ENCODE measurements at places on chromosomes 6 and 20.

DNA sequence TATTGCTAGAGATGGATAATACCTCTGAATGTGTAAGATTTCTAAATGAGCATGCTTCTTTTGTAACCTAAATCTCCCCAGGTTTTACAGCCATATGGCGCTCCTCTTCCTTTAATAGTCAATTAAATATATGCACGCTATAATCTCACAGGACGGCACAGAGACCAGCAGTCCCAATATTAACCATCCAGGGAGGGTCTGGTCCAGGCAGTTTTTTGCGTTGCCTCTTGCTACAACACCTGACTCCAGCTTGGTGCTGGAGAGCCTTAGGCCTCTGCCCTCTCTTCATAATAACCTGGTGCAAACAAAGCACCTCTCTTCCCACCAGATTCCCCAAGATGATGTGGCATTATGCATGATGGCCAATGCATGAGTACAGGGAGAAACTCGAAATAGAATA lies 183.4 kb downstream of the LY86 start:
- no peak for DNase-seq

GRCh38 chr20:62321975-62322374 lies 19.2 kb downstream of the ADRM1 start:
- no peak for DNase-seq

- DNase-seq = no peak
Measured at GRCh38 chr6:26627843-26628242, 31.1 kb downstream of the ABT1 start.

DNA sequence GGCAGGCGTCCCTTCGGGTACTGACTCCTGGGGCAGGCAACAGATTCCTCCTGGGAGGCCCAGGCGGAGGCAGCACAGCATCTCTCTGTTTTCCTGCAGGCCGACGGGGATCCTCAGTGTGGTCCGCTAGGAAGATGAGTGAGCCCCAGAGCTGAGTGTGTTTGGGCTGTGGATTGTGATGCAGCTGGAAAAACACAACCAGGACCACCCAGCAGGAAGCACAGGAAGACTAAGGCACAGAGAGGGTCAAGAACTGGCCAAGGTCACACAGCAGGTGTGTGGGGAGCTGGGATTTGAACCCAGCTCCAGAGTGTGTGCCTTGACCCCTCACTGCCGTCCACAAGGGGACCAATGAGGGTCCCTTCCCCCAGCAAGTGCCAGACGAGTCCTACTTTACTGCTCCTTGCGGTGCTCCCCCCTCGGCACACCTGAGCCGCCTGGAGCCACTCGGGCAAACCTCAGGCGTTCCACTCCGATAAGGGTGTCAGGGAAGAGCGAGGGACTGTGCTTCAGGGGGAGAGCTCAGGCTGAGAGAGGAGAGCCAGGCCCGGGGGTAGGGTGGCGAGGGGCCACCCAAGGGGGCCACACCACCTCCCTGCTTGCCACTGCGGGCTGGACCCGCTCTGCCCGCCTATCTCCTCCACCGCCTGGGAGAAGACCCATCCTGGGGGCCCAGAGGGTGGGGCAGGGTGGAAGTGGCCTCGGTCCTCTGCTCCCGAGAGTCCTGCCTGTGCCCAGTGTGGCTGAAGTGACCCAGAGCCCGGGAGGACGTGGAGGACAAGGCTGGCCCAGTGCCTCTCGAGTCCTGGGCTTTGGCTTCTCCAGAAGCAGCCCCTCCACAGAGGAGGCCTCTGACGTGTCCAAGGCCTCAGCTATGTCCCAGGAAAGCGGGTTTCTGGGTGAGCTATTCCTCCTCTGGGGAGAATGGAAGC lies 63.3 kb downstream of the YTHDF1 start:
- DNase-seq = no peak

DNA sequence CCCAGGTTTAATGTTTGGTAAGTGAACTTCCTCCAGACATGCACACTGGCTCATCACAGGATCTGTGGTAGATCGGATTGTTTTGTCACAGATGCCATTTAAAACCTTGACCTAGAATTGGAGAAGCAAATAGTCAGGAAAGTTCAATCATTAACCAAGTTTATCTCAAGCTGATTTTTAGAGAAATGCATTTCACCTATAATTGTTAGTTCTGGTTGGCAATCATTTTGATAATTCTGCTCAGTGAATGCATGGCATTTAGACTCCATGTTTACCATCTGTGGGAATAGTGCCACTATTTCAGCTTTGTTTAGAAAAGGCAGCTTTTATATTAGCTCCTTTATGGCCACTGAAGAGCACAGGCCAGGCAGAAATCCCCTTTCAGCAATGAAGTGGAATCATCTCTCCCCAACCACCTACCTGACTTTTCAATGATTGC lies 73.9 kb upstream of the IPCEF1 start:
- DNase-seq = no peak

GRCh38 chr6:30207619-30208295 lies 5.4 kb downstream of the TRIM26 start:
- no peak for DNase-seq

GRCh38 chr6:116409756-116410155 lies 39.0 kb downstream of the DSE start:
- no peak for DNase-seq

DNA sequence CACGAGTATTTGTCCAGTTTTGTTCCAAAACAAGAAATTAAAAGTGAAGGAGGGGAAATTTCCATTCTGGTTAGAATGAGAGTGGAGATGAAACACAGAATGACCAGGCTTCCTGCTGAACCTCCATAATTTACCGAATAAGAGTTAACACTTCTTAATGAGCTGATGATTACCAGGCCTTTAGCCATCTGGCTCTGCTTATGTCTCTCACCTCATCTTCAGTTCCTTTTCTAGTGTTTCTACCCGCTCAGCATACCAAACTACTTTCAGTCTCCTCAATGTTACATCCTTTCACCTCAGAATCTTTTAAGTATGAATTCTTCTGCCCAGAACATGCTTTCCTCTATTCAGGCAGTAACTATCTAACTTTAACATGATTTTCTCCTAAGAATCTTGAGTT lies 209.0 kb upstream of the RSPO3 start:
- no peak for DNase-seq

DNA sequence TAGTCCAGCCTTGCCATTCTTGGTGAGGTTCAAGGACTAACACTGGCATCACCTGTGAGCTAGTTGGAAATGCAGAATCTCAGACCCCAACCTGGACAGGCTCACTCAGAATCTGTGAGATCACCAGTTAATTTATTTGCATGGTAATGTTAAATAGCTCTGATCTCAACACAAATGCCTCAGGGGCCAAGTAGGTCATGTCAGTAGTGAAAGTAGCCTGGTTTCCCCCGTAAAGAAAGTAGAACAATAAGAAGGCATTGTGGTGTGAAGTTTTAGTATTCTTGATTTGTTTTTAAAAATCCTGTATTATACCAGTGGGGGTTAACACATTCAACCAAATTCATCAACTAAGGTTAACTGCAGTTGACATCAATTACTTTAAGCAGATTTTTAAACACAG lies 105.5 kb downstream of the PPP1R14C start:
- DNase-seq = no peak

DNA sequence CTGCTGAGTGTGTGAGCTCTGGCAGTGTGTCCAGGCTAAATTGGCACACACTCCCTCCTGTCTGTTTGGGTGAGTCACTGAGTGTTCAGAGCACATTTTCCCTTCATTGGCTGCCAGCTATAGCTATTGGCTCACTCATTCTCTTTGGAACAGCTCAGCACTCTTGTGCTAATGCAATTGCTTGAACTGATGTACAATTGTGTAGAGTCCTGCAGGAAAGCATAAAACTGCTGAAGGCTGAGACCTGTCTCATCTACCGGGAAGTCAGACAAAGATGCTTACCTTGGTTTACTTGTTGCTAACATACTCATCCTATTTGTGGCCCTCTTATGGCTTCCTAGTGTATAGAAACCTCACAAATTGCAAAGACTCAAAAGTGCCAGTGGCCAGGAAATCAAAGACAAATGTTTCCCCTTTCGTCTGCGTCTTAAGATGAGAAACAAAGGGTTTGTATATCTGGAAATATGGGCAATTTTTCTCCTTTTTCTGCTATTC lies 351.0 kb downstream of the BCKDHB start:
- no peak for DNase-seq

- DNase-seq = no peak
Measured at GRCh38 chr6:136764517-136764993, 27.7 kb downstream of the MAP3K5 start.

GRCh38 chr6:162109480-162110050 lies 618.0 kb downstream of the PRKN start:
- DNase-seq = no peak

GRCh38 chr6:25297823-25298522 lies 18.8 kb downstream of the CARMIL1 start:
- no peak for DNase-seq

GRCh38 chr6:44284121-44284520 lies 13.9 kb downstream of the TMEM151B start:
- no peak for DNase-seq

GRCh38 chr6:55566036-55566710 lies 12.8 kb downstream of the HMGCLL1 start:
- no peak for DNase-seq

- peak; percentile 57 for DNase-seq
Measured at GRCh38 chr20:53884859-53885541, 185.4 kb downstream of the BCAS1 start.

DNA sequence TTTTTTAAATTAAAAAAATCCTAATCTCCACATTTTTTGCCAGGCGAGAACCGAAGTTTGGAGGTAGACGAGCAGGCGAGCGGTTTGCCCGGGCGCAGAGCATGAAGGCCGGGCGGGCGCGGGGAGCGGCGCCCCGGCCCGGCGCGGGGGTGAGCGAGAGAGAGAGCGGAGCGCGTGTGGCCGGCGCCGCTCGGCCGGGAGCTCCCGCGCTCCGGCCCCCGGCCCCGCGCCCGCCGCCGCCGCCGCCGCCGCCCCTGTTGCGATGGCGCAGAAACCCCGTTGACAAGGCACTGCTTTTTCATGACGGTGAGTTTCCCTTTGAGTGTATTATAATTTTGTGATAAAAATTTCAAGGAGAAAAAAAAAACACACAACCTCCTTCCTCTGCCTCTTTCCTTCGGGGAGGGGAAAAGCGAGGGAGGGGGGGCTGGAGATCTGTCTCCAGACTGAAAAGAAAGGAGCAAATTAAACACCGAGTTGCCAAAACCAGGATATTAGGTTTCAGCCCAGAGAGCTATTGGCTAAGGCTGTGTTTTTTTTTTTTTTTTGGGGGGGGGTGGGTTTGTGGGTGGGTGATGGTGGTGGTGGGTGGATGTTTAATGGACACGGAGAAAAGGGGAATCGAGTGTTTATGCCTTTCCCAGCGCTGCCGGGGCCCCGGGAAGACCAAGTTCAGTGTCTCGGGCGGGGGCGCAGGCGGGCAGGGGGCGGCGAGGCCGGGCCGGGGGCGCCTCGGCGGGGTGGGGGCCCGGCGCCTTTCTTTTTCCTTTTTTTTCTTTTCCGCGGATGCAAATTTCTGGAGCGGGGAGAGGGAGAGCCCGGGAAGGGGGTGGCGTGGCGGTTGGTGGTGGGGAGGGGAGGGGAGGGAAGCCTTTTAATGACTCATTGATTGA lies at the start of gene BICRAL:
Gene BICRAL, plus strand, starts transcription at position 257 of the 893 bp plus-strand sequence. CDS start 39,971 bp downstream, outside the sequence.
- DNase-seq = peak; percentile 57

- DNase-seq = no peak
Measured at GRCh38 chr6:134039116-134039515, 13.3 kb downstream of the SLC2A12 start.

DNA sequence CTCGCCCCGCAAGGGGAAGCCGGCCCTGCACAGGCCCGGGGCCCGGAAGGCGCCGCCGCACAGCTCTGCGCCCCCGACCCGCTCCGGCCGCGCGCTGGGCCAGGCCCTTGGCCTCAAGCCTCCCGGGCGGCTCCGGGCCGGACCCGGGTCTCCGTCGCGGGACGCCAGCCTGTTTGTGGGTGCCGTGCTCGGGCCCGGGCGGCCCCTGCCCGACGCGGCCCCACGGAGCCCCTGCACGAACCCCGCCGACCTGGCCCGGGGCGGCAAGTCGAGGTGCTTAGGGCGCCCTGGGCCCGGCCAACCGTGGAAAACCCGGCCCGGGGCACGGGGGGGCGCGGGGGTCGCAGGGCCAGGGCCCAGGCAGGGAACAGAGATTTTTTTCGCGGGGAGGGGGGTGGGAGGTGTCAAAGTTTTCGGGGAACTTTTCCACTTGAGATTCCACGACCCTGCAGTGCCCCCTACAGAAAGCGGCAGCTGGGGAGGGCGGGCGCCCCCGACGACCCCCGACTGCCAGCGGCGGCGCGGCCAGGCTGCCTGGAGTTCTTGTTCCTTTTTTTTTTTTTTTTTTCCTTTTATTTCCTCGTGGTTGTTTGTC lies 805 bp upstream of the STX16 start:
- no peak for DNase-seq

GRCh38 chr20:37226889-37227288 lies 34.7 kb downstream of the GHRH start:
- no peak for DNase-seq

DNA sequence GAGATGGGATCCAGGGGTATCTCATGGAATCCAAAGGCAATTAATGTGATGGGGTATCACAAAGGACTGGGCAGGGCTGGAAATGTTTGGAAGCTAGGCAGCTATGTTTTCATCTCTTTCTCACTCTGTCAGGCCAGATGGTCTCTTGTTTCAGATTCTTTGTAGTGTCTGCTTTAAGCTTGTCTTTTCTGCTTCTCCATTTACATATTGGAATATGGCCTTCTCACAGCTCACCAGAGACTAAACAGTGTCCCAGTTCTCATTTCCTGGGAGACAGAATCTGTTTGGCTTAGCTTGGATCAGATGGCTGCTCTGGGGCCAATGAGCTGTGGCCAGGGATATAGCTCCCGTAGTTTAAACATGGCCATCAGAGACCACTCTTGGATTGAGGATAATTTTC lies 78.9 kb downstream of the SLC35F1 start:
- no peak for DNase-seq

DNA sequence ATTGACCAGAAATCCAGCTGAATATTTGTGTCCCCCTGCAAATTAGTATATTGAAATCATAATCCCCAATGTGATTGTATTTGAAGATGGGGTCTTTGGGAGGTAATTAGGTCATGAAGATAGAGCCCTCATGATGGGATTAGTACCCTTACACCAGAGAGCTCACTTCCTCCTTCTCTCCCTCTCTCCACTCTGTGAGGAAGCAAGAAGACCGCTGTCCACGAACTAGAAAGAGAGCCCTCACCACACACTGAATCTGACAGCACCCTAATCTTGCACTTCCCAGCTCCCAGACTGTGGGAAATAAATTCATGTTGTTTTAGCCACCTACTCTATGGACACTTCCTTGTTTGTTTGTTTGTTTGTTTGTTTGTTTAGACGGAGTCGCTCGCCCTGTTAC lies 11.9 kb upstream of the PLAGL1 start:
- no peak for DNase-seq

DNA sequence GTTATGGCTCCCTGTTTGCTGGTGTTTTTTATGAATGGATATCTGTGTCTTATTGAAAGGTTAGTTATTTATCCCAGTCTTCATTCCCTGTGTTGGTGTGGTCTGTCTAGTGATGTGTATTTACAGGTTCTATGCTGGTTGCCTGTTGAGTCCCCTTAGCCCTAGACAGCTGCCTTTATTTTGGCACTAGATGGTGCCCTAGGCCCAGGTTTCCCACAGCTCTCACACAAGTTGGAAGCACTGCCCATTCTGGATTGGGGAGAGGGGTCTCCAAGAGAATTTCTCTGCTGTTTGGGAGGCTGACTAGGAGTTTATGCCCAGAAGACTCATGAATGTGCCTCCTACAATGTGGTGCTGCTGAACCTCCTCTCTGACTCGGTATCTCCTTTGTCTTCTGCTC lies 12.4 kb downstream of the GRM1 start:
- DNase-seq = no peak

GRCh38 chr6:151240036-151240685 lies 394 bp downstream of the AKAP12 start:
- no peak for DNase-seq

Data from stimulated activated CD4-positive, alpha-beta T cell treated with anti-CD3 and anti-CD28 coated beads, Interleukin-2, amount 100 ng/mL, for 4 hours (primary cell).